Thyroid gland (tissue), 4 donors: ENCODE measurements at places on chromosomes 2 and 18. TPM values are rescaled to one million over a fixed set of nuclear protein-coding genes. Genes with fewer than 3 reads are reported as not detected.

Gene MAP2
- 90.3 TPM for total RNA-seq

- no peak for DNase-seq
Observed at GRCh38 chr2:128879161-128879560, 560.5 kb upstream of the HS6ST1 start.

DNA sequence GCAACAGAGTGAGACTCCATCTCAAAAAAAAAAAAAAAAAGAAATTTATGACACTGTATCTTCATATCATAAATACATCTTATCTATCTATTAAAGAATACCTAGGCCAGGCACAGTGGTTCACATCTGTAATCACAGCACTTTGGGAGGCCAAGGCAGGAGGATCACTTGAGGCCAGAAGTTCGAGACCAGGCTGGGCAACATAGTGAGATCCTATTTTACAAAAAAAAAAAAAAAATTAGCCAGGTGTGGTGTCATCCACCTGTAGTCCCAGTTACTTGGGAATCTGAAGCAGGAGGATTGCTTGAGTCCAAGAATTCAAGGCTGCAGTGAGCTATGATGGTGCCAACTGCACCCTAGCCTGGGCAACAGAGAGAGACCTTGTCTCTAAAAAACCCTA lies 95.0 kb downstream of the HNRNPLL start:
- DNase-seq, result no peak

Gene BOK
- 24.9 TPM for total RNA-seq

Gene NXPH2
- total RNA-seq, result not detected
